Natural killer cell (primary cell): ENCODE measurements at places on chromosomes 1 and 21. TPM values are rescaled to one million over a fixed set of nuclear protein-coding genes. Genes with fewer than 3 reads are reported as not detected.

DNA sequence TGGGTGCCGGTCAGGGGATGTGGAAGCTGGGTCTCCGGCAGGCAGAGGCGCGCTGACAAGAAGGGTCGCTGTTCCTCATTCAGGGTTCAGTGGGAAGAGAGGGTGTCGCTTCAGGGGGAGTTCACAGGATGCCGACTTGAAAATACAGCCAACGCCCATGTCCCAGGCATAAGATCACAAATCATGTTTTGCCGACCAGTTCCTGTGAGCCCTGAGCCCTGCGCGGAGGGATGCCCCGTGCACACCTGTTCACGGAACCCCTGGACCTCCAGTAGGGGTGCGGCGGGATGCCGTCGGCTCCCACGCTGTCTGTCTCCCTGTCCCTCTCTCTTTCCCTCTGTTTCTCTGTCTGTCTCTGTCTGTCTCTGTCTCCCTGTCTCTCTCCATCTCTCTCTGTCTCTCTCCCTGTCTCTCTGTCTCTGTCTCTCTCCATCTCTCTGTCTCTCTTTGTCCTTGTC is 26.8 kb downstream of the TP73 start:
- no peak for DNase-seq

DNA sequence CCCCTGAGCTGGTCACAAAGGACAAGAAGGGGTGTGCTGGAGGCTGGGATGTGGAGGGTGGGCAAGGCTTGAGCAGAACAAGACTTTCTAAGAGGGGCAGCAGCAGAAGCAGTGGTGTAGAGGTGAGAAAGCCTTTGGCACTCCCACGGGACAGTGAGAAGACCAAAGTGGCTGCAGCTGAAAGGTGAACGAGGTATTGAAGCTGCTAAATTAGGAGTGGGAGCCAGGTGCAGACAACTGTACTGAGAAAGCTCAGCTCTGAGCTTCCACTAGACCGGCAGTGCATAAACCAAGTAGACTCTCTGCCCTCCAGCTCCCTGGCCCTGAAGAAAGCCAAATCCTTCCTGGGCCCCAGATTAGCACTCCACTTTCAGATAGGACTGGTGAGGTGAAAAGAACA is 93.0 kb downstream of the VWA5B1 start:
- DNase-seq: no peak

IL20 gene
- total RNA-seq: not detected

- DNase-seq: no peak
Measured at GRCh38 chr1:34683616-34684015, 71.2 kb upstream of the GJB5 start.

C1orf94 gene
- total RNA-seq: not detected

EXO1 gene
- 2.7 TPM for total RNA-seq

DNA sequence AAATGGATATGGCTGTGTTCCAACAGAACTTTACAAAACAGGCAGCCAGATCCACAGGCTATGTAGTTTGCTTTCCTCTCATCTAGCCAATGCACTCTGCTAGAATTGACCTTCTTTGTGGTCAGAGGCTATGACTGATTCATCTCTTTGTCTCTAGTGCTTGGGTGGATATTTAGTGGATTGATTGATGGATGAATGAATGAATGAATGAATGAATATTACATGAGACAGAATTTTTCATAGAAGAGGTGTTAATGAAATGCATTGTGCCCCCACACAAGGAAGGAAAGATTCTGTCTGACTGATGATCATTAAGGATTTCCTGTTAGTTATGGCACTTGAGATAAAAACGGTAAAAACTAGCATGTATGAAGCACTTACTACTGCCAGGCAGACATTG is 50.5 kb upstream of the ZYG11A start:
- DNase-seq: no peak

DNA sequence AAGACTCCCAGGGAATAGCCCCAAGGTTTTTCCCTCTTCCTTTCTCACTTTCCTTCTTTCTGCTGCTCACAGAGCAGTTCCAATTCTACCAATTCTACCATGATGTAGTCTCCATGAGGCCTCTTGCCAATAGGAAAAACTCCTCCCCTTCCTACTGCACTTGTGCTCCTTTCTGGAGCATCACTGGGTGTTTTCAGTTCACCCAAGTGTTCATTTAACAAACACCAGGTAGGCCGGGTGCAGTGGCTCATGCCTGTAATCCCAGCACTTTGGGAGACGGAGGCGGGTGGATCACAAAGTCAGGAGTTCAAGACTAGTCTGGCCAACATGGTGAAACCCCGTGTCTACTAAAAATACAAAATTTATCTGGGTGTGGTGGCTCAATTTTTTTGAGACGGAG is 26.6 kb upstream of the H3-3A start:
- no peak for DNase-seq

DNA sequence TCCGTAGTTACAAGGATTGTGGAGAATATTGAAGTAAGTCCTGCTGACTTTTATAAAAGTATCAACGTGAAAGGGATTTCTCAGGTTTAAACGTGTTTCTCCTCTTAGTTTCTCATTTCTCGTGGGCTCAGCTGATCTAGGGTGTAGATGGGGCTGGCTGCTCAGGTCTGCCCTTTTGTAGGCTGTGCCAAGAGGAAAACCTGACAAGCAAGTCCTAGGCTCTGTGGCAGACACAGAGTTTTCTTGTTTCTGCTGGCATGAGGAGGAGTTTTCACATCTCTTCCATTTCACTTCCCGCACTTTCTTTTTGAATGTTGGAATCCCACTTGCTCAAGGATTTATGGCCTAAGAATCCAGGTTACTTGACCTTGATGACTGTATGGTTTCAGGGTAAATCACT is 14.8 kb downstream of the VPS13D start:
- no peak for DNase-seq

DNA sequence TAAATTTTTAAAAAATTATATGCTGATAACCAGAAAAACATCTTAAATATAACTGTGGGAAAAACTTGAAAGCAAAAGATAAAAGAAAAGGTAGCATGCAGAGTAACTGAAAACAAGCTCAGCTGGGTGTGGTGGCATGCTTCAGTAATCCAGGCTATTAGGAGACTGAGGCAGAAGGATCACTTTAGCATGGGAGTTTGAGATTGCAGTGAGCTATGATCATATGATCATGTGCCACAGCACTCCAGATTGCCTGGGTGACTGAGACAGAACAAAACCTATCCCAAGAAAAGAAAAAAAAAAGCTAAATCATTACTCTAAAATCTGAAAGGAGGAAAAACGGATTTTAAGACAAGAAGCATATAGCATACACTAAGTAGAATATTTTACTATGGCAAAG is 1624.0 kb downstream of the AMY1C start:
- no peak for DNase-seq

DNA sequence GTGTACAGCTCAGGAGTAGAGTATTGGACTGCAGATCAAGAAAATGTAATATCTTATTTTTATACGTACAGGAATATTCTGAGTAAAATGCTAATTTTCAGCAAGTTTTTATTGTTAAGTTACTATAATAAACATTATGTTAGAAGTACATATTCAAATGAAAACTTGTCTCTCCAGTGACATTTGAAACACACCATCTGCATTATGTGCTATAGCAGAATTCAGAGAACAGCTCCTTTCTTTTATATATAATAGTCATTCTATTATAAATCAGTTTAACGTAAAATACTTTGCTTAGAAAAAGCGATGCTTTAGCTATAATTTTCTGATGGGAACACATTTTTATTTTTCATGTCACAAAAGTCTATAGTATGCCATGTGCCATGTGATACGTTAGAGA is 249.0 kb downstream of the PTPRC start:
- DNase-seq: no peak

- DNase-seq: no peak
Measured at GRCh38 chr1:151579436-151580225, 32.2 kb upstream of the SNX27 start.

GRCh38 chr1:31154000-31154631 is 85.6 kb downstream of the NKAIN1 start:
- DNase-seq: no peak

GRCh38 chr21:42388740-42389448 is 7.0 kb downstream of the TMPRSS3 start:
- peak; percentile 39 for DNase-seq

- DNase-seq: no peak
Measured at GRCh38 chr1:113834716-113835115, 22.4 kb upstream of the RSBN1 start.

DNA sequence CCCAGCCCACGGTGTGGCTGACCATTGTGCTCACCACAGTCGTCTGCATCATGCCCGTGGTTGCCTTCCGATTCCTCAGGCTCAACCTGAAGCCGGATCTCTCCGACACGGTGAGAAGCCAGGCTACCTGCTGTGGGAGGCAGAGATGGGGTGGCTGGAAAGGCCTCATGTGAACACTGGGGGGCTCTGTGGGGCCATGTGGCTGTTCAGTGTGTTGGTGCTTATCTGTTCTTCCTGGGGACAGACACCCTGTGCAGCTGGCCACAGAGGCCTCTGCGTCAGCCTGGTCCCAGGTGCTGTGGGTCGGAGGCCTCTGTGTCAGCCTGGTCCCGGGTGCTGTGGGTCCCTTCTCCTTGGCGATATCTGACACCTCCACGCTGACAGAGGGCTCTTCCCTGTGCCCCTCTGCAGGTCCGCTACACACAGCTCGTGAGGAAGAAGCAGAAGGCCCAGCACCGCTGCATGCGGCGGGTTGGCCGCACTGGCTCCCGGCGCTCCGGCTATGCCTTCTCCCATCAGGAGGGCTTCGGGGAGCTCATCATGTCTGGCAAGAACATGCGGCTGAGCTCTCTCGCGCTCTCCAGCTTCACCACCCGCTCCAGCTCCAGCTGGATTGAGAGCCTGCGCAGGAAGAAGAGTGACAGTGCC is 23.2 kb downstream of the ATP8B2 start:
- no peak for DNase-seq

DNA sequence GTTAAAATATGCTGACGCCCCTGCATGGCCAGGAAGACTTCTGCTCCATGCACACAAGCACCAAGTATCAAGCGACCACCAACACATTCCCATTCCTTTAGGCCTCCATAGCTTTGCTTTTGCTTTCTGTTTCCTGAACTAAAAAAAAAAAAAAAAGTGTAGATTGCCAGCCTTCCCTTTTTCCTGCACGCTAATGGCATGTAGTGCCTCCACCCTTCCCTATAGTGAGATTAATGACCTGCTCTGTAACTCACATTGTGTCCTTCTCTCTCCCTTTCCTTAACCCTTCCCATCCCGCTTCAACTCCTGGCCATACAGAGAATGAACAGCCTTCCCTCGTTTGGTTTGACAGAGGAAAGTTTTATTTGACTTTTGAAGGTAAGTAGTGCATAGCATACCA is 57.1 kb upstream of the DYNLT5 start:
- DNase-seq: no peak

PTBP2 gene
- 33.1 TPM for total RNA-seq

- no peak for DNase-seq
Measured at GRCh38 chr1:1069711-1070676, 4.1 kb downstream of the RNF223 start.

ATP5PO gene
- 95.4 TPM for total RNA-seq

GRCh38 chr1:112272101-112272772 is 123.8 kb upstream of the CTTNBP2NL start:
- no peak for DNase-seq

PAQR6 gene
- total RNA-seq: 2.6 TPM

SPAG17 gene
- total RNA-seq: not detected

DNA sequence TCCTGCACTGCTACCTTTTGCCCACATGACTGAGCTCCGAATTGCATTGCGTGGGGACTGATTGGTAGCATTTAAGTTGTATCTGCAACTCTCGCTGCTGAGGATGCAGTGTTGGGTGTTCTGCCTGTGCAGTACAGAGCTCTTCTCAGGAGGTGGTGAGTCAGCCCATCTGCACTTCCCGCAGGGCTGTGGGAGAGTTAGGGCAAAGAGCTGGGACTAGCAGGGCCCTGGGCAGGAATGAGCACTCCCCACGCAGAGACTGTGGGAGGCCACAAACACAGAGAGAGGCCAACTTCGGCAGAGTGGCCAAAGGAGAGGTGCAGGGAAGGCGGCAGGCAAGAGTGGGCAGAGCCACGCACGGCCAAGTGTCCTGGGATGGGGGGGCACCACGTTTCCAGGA is 244.7 kb downstream of the SIPA1L2 start:
- no peak for DNase-seq

DNA sequence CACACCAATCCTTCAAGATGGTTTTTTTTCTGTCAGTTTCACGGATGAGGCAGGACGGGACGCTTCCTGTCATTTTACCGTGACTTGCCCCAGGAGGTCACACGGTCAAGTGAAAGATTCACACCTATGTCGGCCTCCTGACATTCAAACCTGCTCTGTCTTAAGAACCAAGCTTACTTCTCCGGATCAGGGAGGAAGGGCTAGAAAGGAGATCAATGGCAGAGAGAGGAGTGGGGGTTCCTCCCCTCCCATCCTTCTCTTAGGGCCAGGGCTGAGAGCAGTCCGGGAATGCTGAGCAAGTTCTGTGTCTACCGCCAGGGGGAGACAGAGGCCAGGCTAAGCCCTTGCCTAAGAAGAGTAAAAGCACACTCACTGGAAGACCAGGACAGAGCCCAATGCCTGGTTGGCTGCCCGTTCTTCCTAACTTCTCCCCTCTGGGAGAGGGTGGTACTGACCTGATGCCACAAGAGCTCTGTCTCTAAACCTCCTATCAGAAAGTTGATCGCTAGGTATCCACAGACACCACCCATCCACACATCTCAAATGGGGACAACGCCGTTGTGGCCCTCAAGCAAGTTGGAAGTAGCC is 1.1 kb upstream of the PPM1J start:
- DNase-seq: peak; percentile 78

FCER1A gene
- total RNA-seq: 6.5 TPM

RIMS3 gene
- total RNA-seq: 0.56 TPM

TCHHL1 gene
- total RNA-seq: not detected

GRCh38 chr1:201505503-201505890 is 1.4 kb downstream of the CSRP1 start:
- DNase-seq: no peak

- DNase-seq: no peak
Measured at GRCh38 chr1:115665319-115666096, 23.7 kb downstream of the VANGL1 start.

DNA sequence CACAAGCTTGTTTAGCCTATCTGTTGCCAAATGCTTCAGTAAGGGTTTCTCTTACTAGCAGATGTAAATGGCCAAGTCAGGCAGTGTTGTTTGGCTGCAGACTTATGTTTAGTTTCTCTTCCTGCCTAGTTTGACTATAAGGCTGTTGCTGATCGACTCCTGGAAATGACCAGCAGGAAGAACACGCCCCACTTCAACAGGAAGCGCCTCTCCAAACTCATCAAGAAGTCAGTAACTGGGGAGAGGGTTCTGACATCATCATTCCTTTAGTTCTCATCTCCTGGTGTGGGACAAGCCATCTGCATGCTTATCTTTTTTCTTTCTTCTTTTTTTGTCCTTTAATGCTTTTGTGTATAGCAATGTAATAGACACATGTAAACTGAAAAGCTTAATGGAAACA is 25.1 kb downstream of the RRP1B start:
- DNase-seq: no peak
